ENCODE measurements at places on chromosomes 1 and 21.

DNA sequence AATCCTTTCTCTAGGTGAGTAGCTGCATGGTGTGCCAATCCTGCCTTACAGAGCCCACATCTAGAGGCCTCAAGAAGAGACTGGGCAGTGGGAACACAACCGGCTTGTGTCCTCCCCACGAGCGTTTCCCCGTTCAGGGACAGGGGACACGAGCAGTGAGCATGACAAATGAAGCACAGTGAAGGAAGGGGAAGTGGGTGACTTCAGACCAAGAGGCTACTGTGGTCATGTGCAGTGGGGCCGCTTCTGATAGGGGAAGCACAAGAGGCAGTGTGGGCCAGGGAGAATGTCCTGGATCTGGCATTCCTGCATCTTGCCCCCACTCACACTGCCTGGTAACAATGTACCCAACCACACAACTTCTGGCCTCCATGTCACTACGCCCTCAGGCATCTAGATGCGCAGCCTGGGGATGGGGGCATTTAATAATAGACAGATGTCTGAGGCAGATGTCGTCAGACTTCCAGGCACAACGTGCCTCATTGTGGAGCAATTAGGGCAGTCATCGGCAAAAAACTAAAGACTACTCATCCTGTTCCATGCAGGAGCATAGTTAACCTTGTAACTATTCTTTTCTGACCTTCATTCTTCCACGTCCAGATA, 155.6 kb upstream of the NBPF11 start:
- no peak for DNase-seq

- no peak for DNase-seq
Measured at GRCh38 chr1:201192261-201192788, 1.7 kb downstream of the IGFN1 start.

- no peak for DNase-seq
Measured at GRCh38 chr1:40930174-40930964, 49.1 kb upstream of the CTPS1 start.

DNA sequence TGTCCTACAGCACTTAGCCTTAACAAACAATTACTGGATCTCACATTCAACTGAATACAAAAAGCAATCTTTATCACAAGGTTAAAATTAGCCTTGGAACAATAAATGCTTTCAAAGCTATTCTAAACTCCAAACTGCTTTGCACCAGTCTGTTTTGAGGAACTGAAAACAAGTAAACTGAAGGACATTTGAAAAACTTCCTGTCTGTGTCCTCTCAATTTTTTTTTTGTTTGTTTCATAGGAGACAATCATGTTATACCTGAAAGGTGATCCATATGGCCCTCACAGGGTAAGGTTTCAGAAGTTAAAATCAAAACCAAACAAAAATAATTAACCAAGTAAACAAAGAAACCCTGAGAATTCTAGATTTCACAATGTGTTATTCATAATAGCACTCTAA, 459.1 kb downstream of the DPYD start:
- DNase-seq, result no peak

GRCh38 chr1:67371681-67372080, 58.5 kb downstream of the SERBP1 start:
- no peak for DNase-seq

- DNase-seq, result no peak
Measured at GRCh38 chr21:38942748-38943211, 137.1 kb downstream of the ETS2 start.

- DNase-seq, result no peak
Measured at GRCh38 chr21:45830720-45831366, 150.7 kb upstream of the COL6A1 start.

GRCh38 chr21:21268061-21268471, 269.9 kb downstream of the NCAM2 start:
- DNase-seq, result no peak

DNA sequence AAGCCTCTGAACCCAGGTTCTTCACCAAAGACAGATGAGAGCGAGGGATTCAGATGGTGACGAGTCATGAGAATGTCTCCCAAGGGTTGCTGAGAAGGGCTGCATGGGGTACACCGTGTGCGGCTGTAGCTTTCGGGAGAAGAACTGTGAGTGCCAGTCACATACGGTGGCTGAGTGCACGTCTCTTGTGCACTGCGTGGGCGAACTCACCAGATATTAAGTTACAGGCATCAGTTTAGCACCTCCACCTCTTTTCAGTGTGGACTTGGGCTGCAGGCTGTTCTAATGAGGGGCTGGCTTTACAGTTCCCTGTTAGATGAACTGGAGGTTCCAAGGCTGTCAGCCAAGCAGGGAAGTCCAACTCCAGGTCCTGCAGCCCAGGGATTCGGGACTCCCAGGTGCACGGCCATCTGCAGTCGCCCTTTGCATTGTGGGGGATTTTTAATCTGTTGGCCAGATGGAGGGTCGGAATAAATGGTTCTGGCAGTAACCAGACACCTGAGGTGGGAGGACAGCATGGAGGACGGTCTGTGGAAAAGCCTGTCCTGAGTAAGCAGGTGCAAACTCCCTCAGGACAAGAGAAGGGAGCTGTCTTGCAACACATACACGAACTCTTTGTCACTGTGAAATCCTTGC, 26.5 kb upstream of the AVPR1B start:
- no peak for DNase-seq

Data from AG04449 (cell line).